ENCODE measurements at places on chromosomes 3 and 15. TPM values are rescaled to one million over a fixed set of nuclear protein-coding genes. Genes with fewer than 3 reads are reported as not detected.
A peak's percentile ranks its signal among the peaks of the same experiment; 100 is the strongest.

DNA sequence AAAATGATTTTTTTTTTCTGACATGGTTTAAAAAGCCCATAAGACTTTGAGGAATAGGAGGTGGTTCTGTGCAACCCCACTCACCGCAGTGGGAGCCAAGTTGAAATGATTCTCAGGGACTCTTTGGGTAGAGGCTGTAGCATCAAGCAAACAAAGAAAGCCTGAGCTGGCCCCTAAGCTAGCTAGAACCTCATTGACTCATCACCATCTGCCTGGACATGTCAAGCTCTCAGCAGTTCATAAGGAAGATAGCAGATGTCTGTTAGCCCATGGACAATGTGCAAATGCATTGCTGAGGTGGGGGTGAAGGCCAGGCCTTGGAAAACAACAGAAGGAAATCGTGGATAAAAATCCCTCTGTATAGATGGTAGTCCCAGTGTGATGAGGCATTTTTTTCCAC, 234.8 kb downstream of the NR2F2 start:
- H3K4me1 ChIP-seq, result no peaks in the 10 kb centered on the region
- H3K4me3 ChIP-seq, result no peak overlapping the region
- H3K27me3 ChIP-seq, result no peaks in the 10 kb centered on the region
- H3K27ac ChIP-seq, result no peak overlapping the region

DNA sequence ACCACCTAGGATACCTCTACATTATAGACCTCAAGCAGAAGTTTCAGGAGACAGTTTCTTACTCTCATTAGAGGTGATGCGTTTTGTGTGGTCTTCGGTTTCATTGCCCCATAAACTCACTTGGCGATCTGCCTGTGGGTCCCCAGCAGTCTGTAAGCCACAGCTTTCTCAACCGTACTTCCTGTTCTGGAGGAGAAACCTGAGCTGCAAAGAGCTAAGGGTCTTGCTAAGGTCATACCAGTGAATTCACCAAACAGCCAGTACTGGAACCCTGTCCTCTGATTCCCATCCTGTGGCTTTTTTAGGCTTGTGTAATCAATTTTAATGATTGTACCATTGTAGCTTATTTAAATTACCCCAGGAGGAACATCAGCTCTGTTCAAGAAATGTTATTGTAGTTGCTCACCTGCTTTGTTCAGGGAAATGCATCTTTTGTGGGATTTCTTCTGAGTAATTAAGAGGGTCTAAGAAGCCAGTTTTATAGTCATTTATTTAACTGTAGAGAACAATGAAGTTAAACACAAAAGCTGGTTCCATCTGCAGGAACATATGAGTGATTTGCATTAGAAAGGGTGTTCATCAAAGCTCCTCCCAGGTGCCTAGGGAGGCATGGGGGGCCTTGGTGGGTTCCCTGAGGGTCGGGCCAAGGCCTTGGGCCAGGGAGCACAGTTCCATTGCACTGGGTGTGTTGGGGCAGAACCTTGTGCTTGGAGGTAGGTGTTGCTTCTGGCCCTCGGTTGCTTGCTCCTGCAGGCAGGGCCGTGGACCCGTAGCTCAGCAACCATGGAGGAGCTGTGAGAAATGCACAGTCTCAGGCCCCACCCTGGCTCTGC, 69.6 kb downstream of the APBA2 start:
- peak overlapping the region; percentile 89 for H3K27ac ChIP-seq
- H3K36me3 ChIP-seq, result no peaks in the 10 kb centered on the region
- H3K4me1 ChIP-seq, result peaks cover 55% of the 10 kb centered on the region

DNA sequence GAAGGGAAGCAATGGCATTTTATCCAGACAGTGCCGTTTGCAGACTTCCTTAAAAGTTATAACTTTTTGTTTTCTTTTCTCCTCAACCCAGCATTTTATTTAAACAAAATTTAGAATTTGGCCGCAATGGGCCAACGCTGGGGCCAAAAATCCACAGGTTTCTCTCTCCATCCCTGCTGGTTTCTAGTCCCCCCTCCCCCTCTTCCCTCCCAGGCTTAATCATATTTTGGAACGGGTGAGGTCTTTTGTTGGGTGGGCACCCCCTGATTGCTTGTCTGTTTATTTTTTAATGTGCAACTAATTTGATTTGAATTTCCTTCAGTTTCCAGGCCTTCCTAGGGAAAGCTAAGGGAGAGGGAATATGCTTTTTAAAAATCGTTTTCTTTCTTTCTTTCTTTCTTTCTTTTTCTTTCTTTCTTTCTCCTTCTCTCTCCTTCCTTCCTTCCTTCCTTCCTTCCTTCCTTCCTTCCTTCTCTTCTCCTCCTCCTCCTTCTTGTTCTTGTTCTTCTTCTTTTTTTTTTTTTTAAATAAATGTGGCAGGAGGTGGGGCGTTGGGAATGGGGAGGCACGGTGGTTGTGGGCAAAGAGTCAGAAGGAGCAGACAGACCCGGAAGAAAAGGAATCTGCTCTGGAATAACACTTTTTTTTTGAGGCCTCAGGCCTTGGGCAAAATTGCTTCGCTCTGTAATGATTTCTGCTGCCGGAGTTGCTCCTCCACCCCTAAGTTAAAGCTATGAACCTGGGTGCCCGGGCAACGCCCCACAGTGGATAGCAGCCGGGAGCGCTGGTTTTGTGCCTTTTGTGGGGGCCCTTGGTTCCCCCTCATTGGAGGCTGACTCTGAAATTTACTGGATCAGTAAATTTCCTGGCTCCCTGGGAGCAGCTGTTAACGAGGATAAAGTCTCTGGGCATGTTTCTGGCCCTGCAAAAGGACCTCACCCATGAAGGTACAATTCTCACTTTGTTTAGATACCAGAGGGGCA, 1.9 kb downstream of the FNDC3B start:
- no peak for DNase-seq
- H3K27ac ChIP-seq, result peak overlapping the region; percentile 87
- peaks cover 12% of the 10 kb centered on the region for H3K36me3 ChIP-seq
- peak overlapping the region; percentile 93 for H3K4me3 ChIP-seq

Gene LDHAL6B
- not detected for total RNA-seq

Gene OXSM
- 16.2 TPM for total RNA-seq
